ENCODE measurements at places on chromosomes 5 and 9.

DNA sequence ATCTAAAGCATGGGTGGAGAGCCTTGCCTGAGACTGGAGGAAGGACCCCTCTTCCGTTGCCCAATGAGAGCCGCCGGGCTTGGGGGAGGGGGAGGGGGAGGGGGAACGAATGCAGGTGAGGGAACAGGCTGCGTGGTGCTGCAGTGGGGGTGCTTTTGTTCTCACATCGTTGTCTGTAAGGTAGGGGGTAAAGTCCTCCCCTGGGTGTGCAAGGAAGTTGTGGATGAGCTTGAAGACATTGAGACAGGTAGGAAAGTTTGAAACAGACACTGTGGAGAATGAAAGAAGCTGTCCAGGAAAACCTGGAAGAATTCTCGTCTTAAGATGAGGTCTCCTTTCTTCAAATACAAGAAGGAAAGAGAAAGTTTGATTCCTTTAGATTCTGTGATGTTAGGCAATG, 94.1 kb upstream of the LIFR start:
- DNase-seq, result no peak

GRCh38 chr5:80990527-80990926, 30.4 kb downstream of the RASGRF2 start:
- DNase-seq, result no peak

DNA sequence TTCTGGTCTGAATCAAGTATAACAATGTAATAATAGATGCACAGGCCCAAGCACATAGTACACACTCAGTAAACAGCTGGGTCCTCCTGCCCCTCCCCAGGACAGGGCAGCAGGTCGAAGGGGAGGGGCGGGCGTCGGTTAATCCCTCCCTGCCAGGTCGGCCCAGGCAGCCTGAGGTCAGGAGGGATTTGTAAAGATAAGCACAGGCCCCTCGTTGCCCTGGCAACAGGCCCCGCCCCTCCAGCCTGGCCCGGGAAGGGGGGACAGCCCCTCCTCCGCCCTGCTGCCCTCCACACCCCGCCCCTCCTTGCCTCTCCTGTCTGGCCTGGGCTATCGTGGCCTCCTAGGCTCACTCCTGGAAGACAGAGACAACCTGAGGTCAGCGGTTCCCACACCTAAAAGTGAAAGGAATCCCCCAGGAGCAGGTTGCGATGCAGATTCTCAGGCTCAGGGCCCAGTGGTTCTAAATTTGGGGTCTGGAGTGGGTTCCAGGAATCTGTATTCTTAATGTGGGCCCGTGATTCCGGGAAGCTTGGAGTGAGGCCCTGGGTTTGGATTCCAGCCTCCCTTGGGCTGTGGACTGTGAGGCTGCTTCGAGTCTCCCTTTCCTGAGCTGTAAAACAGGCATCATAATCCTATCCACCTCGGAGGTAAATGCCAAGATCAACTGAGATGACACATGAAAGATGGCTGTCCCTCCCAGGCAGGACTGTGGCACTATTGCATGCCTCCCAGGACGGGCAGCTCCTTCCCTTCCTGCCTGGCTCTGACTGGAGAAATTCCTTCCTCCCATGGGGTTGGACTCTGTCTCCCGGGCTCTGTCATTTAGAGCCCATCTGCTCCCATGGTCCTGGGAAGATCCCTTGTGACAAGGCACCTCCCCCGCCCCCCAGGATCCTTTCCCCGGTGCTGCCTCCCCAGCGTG, 4.4 kb downstream of the CRB2 start:
- DNase-seq, result no peak

GRCh38 chr9:72431036-72431435, 66.0 kb upstream of the ZFAND5 start:
- DNase-seq, result no peak

DNA sequence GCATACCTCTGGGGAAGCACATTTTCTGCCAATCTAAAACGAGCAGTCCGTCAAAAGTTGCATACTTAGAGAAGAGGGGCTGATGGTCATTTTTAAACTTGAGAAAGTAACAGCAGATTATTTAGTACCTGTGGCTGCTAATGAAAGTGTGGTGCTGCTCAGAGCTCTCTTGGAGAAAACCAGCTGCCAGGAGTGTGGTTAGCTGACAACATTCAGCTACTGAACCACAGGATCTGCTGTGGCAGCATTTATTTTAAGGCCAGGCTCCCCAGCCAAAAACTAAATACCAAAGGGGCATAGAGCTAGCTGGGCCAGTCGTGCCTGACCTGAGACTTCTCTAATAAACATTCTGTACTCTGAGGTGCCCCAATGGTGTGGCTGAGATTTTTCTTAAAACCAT, 203.6 kb downstream of the EDIL3 start:
- peak; percentile 72 for DNase-seq

- no peak for DNase-seq
Observed at GRCh38 chr5:131206772-131207171, 36.0 kb downstream of the LYRM7 start.

DNA sequence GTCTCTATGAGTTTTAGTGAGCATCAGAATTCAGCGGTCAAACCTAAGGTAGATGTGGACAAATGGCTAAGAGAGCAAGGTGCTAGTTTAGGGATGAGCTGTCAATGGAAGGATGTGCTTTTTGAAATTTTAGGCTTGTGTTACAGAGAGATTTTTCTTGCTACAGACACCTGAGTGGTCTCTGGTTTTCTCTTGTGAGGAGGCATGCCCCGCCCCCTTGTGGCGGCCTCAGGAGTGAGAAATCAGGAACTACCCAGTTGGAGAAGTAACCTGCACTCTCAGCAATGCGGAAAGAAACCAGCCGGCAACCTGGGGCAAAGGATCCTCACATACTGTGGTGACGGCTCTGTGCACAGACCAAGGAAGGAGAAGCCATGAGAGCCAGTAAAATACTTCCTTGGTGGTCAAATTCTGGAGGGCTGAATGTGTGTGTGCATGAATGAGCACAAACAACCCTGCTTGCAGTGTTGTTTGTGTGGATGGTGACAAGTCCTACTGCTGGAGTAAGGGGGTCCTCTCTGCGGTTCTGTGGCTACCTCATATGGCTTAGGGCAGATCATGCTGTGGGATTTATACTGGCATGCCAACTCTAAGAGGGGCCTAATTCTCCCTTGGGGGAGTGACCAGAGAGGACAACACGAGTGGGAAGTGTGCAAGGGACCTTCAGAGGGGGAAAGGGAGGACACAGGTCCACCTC, 16.7 kb upstream of the HSD17B4 start:
- peak; percentile 59 for DNase-seq

DNA sequence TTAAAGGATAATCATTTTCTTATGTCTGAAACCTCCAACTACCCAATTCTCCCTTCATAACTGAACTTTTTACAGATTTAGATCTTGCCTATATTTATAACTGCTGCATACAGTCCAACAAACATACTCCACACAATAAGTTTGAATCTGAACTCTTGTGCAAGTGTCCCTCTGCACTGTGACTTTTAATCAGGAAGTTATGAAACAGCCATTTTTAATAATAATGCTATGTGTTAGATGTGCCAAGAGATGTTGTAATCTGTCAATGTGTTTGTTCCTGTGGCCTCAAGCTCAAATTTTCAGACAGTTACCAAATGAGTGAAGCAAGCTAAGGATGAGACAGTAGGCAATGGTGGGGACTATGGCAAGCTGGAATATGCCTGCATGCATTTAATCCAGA, 57.6 kb upstream of the MTAP start:
- no peak for DNase-seq

GRCh38 chr5:100706776-100707175, 171.6 kb downstream of the FAM174A start:
- DNase-seq, result peak; percentile 9

- DNase-seq, result no peak
Observed at GRCh38 chr5:170390472-170390871, 1.3 kb upstream of the KCNMB1 start.

GRCh38 chr5:113527746-113528145, 14.3 kb downstream of the YTHDC2 start:
- no peak for DNase-seq

- peak; percentile 81 for DNase-seq
Observed at GRCh38 chr9:133990366-133991213, 1.5 kb downstream of the VAV2 start.

DNA sequence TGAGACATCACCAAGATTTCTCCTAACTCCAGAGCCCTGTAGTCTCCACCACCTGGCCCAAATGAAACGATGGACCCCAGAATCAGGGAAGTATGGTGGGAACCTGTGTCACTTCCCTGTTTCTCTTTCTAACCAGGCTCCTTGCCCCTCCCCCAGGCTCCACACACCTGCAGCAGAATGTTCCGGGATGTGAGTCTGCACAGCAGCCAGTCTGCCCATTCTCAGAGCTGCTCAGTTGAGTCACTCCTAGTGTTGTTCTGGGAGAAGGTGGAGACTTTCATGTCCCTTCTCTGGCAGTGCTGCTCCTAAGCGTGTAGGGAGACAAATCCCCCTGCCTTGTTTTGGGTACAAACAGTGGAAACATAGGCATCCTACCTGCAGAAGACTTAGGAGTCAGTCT, 76.0 kb upstream of the XPA start:
- DNase-seq, result no peak

DNA sequence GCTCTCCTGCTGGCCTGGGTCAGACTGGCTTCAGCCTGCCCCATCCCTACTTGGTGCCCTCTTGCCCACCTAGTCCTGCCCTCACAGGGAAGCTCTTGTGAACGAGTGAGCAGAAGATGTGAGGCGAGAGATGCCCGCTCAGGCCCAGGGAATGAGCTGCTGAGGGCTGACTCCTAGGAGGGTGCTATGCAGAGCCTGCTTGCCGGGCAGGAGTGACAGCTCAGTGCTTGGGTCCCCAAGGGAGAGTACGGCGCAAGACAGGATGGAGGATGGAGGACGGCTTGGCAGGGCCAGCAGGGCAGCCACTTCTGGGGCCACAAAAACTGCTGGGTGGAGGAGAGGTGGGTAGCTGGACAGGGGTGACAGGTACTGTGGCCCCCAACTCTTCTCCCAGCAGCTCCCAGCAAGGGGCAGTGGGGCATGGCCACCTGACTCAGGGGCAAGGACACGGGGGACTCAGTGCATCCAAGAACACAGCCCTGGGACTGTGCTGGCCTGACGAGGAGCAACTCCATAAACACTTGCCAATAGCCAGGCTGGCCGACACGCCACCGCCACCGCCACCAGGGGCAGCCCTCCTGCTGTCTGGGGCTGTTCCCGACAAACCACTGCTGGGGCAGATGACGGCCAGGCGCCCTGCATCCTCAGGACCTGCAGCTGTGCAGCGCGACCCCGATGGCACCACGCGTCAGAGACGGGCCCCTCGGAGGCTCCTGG, 55.6 kb upstream of the UBAC1 start:
- no peak for DNase-seq

- DNase-seq, result no peak
Observed at GRCh38 chr5:176822041-176822792, 11.9 kb downstream of the UNC5A start.

DNA sequence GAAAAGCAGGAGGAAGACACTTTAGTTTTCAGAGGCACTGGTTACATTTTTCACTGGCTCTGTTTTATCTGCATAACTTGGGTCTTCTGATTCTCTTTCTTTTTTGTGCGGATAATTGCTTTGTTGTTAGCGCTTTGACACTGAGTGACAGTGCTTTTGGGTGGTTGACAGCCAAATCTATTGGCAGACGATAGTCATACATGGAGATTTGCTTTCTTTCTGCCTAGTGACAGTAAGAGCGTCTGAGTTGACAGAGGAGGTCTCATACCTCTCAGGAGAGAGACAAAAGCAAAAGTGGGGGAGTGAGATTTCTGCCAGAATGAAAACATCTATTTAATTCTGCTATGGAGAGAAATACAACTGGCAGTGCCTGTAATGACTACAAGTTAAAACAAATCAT, 2278.0 kb upstream of the WWC1 start:
- DNase-seq, result no peak

DNA sequence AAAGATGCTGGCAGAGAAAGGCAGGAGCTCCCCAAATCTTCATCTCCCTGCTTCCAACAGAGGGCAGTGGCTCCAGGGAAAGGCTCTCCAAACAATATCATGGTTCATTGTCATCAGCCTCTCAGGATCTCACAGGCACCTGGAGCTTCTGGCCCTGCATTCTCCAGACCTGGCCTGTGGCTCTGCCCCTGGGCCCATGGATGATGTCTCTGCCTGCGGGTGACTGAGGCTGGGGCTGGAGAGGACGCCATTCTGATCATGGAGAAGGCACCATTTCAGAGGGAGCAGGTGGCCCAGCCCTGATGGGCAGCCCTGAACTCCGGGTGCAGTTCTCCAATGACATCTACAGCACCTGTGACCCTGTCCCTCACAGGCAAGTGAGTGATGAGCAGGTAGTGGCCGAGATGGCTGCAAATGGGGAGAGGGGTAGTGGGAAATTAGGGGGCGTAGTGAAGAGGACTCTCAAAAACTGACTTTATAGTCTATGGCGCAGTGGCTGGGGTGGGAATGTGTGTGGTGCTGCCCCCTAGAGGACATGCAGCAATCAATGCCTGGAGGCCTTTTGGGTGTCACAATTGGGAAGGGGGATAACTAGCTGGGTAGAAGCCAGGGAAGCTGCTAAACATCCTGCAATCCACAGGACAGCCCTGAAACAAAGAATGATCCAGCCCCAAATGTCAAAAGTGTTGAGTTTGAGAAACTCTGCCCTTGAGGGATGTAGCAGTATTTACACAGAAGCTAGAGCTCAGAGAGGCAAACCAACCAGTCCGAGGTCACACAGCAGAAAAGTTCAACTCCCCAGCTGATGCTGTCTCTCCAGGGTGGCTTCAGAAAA, 3.2 kb downstream of the SH3PXD2B start:
- no peak for DNase-seq

DNA sequence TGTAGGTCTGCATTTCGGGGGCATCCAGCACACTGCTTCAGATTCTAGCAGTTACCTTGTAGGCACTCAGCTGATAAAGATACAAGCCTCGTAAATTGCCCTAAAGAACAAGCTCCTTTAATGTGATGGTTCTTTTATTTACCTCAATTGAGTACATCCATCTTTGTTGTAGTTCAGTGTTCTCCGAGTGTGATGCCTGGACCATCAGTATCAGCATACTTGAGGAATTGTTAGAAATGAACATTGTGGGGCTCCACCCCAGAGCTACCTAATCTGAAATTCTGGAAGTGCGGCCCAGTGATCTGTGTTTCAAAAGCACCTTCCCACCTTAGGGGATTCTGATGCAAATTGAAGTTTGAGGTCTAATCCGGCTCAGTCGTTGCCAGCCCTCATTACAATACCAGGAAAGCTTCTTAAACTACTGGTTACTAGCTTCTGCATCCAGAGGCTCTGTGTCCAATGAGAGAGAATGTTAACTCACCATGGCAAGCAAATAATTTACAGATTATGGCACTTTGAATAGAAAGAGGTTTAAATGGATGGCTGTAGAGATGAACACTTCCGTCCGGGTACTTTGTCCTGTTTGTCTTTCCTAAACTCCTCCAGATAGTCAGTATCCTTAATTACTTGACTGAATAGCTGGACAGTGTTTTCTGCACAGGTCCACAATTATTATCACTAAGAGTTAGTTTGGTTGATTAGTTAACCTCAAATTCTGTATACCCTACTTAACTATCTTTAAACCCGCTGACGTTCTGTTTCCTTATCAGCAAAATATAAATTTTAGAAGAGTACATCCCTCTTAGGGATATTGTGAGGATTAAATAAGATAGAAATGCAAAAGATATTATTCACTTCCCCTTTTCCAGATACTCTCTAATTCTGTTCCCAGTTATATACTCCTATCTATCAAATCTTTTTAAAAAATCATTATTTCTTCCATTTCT, 47.9 kb downstream of the RAI14 start:
- no peak for DNase-seq
